ENCODE measurements at places on chromosomes 3 and 15.

GRCh38 chr15:76337059-76337695 is 604 bp downstream of the ISL2 start:
- peak; percentile 30 for DNase-seq

- DNase-seq: no peak
Measured at GRCh38 chr3:21433751-21434150, 317.3 kb downstream of the ZNF385D start.

DNA sequence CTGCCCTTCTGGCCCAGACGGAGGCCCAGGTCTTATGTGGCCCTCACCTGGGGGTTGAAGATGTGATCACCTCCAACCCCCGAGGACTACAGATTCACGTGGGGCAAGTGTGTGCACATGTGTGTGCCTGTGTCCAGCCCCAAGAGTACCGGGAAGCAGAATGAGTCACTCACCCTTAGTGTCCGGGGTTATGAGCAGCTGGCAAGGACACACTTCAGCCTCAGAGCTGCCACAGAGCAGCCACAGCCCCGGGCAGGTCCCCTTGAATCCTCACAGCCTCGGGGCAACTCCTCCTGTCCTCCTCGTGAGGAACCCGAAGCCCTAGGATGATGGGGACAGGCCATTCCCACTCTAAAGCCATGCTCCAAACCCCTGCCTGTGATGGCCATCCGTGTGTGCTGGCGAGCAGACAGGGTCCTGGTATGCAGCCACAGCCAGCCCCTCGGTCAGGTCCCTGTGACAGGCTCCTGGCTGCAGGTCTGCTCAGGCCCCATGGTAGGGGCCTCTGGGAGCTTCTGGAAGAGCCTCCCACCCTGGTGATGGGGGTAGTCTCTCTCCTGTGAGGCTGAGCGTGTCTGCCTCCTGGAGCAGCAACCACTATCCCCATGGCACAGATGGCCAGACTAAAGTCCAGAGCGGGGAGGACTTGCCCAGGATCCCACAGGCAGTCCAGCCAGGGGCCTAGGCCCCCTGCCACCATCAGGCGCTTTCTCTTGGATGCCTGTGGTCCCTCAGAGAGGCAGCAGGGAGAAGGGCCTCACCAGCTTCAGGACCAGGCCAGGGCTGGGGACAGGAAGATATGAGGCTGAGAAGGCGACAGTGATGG is 852 bp downstream of the STAB1 start:
- no peak for DNase-seq

GRCh38 chr3:178823591-178824246 is 247.9 kb downstream of the ZMAT3 start:
- no peak for DNase-seq

- no peak for DNase-seq
Measured at GRCh38 chr15:25931851-25932250, 68.7 kb upstream of the ATP10A start.
